ENCODE measurements at places on chromosomes 4 and X. TPM values are rescaled to one million over a fixed set of nuclear protein-coding genes. Genes with fewer than 3 reads are reported as not detected.

DNA sequence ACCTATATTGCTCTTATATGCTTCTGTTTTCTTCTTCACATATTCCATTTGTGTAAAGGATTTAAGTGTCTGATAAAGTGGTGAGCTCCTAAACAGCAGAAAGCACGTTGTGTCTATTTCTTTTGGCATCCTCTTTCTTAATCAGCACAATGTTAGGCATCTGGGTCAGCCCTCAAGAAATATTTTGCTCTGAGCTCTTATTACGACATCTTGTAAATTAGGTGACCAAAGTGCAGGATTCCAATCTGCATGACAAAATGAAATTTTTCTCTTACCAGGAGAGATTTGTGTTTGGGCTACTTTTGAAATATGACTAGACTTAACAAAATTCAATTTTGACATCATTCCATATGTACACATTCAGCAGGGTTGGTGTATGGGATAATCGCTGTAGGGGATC is 210.0 kb upstream of the IGFBP7 start:
- DNase-seq: no peak

DNA sequence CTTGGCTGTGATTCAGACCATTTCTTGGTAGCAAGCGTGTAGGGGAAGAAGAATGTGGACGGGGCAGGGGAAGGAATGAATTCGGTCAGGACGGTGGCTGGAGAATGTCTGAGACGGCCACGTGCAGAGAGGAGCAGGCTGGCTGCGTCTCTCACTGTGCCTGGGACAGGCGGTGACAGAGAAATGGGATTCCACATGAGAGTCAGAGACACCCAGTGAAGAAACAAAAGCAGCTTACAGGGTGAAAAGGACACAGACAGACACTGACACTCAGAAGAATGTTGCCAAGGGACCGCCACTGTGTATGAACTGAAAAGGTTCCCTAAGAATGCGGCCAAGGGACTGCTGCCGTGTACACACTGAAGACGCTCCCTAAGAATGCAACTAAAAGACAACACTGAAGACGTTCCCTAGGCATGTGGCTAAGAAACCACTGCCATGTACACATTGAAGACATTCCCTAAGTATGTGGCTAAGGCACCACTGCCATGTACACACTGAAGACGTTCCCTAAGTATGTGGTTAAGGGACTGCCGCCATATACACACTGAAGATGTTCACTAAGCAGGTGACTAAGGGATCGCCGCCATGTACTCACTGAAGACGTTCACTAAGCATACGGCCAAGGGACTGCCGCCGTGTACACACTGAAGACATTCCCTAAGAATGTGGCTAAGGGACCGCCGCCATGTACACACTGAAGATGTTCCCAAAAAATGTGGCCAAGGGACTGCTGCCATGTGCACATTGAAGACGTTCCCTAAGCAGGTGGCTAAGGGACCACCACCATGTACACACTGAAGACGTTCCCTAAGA is 49.1 kb downstream of the DHRSX start:
- no peak for DNase-seq

DNA sequence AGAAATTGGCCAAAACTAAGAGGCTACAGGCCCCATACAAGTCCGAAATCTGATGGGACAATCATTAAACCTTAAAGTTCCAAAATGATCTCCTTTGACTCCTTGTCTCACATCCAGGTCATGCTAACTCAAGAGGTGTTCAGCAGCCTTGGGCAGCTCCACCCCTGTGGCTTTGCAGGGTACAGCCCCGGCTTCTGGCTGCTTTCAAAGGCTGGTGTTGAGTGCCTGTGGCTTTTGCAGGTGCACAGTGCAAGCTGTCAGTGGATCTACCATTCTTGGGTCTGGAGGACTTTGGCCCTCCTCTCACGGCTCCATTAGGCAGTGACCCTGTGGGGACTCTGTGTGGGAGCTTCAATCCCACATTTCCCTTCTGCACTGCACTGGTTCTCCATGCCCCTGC is 329.1 kb upstream of the MAD2L1 start:
- no peak for DNase-seq

GRCh38 chr4:165493359-165493758 is 114.6 kb downstream of the CPE start:
- DNase-seq: peak; percentile 71

DNA sequence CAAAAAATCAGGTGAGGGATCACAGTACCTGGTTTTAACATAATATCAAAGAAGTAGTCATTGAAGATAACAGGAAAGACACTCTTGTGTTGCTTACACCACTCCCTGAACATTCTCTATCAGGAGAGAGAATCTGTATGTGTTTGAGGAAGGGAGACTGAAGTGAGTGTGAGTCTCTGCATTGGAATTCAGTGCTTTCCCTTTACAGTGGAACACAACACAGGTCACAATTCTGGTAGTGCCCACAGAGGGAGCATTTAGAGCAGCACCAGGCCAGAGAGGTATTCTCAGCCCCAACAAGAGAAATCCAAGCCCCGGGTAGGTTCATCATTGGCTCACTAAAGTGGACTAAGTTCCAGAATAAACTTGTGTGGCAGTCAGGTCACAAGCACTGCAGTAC is 64.7 kb upstream of the UBQLN2 start:
- DNase-seq: no peak

- no peak for DNase-seq
These were observed 15.9 kb downstream of the PPARGC1A start for GRCh38 chr4:23873717-23874535.

UTP3 gene
- 24.0 TPM for total RNA-seq

GAGE1 gene
- not detected for total RNA-seq

POU4F2 gene
- not detected for total RNA-seq

SPINK2 gene
- total RNA-seq: 0.47 TPM

All from left cardiac atrium (tissue), 4 donors.